Frontal cortex (tissue), 4 donors: ENCODE measurements at places on chromosomes 6 and 20. TPM values are rescaled to one million over a fixed set of nuclear protein-coding genes. Genes with fewer than 3 reads are reported as not detected.

Gene SLC17A3
- total RNA-seq = not detected

Gene HLA-DMA
- total RNA-seq = 0.82 TPM

Gene LPA
- 1.2 TPM for total RNA-seq

Gene ROS1
- not detected for total RNA-seq

Gene OPN5
- total RNA-seq = not detected

Gene HTR1E
- total RNA-seq = under 0.01 TPM

Gene SLCO4A1
- 1.6 TPM for total RNA-seq

Gene SIRPA
- 6.1 TPM for total RNA-seq

Gene KCNG1
- 22.4 TPM for total RNA-seq

Gene WTAP
- 131 TPM for total RNA-seq

Gene CD24
- 1,434 TPM for total RNA-seq

- no peak for DNase-seq
Measured at GRCh38 chr6:55445648-55446204, 118.5 kb downstream of the GFRAL start.

GRCh38 chr6:45265246-45265645 is 62.9 kb upstream of the RUNX2 start:
- no peak for DNase-seq

GRCh38 chr20:10388597-10388996 is 45.4 kb downstream of the MKKS start:
- DNase-seq = no peak

DNA sequence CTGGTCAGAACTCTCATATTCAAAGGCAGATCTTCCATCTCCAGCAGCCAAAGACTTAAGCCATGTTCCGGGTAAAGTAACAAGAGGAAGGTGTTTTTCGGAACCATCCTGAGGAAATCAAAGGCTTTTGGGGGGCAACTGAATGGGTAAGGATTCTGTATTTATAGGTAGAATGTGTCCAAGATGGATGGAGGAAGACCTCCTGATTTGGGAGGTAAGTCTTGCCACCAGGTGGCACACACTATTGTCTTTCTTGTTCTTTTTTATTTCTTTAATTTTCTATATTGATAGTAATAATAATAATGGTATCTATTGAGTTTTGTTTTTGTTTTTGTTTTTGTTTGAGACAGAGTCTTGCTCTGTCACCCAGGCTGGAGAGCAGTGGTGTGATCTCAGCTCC is 53.0 kb upstream of the UBR2 start:
- no peak for DNase-seq

- DNase-seq = no peak
Measured at GRCh38 chr20:59165891-59166709, 2.5 kb downstream of the ZNF831 start.

DNA sequence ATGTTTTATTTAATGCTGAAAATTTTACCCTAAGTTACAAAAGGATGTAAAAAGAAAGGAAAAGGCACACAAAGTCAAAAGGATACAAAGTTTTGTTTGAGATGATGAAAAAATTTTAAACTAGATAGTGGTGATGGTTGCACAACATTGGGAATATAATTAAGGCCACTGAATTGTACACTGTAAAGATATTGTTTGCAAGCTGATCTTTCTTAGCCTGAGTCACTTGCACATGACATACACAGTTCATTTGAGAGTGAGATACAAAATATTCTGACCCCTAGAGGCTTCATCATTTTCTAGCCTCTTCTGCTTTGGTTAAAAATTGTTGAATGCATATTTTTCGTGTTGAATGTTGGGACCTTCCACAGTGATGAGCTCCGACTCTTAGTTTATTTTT is 462.6 kb downstream of the HDGFL1 start:
- no peak for DNase-seq

- DNase-seq = peak; percentile 4
Measured at GRCh38 chr6:97437087-97437486, 154.1 kb upstream of the MMS22L start.

GRCh38 chr6:166747644-166748595 is 120.9 kb upstream of the RPS6KA2 start:
- no peak for DNase-seq

GRCh38 chr20:59013031-59013951 is 5.9 kb upstream of the TUBB1 start:
- no peak for DNase-seq

GRCh38 chr20:21302664-21303060 is 469 bp upstream of the XRN2 start:
- no peak for DNase-seq

DNA sequence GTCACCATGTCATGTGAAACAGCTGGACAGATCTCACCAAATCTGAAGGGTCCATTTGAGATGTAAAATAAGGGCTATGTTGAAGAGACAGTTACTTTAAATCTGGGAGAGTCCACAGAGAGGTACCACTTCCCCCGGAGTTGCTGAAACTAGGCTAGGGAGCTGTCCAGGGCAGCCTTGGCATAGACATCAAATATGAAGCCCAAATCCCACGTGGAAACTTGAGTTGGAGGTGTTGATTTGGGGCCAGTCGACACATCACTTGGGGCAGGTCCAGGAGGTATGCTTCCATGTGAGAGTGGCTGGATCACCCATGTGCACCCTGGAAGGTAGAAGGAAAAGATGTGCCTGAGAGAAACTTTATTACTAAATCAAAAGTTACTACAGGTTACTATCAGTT is 12.0 kb upstream of the SERPINB9 start:
- no peak for DNase-seq

DNA sequence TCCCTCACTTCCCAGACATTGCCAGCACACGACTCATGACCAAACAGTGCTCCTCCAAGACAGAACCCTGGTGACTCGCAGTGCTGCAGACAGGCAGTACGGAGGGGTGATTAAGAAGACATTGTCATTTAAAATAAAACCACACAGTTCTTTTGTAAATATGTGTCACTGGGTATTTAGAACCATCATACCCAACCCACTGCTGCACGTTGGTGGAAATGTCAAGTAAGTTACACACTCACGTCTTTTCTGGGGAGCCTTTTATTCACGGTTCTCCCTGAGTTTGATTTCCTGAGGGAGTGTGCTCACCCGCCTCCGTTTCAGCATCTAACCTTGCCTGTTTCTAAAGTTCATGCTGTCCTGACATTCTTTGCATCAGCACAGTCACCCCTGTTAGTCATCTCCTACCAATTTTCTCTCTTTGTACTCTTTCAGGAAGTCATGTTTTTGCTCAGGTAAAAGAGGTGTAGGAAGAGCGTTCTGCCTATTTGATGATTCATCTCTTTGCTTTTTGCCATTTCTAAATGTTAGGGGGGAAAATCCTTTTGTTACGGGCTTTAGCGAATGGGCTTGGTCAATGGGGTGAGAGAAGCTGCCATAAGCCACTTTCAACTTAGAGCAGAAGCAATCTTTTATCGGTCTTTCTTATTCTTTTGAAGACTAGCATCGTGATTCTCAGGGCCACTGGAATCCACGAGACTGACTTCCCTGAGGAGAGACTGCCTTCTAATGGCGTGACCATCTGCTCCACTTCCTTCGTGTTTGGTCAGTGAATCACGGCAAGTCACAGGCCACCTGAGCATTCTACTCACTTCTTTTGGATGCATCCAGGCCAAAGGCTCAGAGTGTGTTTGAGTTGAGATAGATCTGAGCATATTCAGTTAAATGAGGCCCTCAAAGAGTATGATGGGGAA is 512.8 kb upstream of the JARID2 start:
- no peak for DNase-seq

GRCh38 chr20:11769825-11770224 is 147.9 kb upstream of the BTBD3 start:
- DNase-seq = no peak

- DNase-seq = no peak
Measured at GRCh38 chr6:124056407-124057334, 253.0 kb downstream of the NKAIN2 start.

- no peak for DNase-seq
Measured at GRCh38 chr6:129073691-129074395, 190.9 kb downstream of the LAMA2 start.

GRCh38 chr20:45919542-45920399 is 7.8 kb upstream of the PLTP start:
- no peak for DNase-seq

GRCh38 chr6:137223370-137224131 is 4.4 kb upstream of the IFNGR1 start:
- no peak for DNase-seq

DNA sequence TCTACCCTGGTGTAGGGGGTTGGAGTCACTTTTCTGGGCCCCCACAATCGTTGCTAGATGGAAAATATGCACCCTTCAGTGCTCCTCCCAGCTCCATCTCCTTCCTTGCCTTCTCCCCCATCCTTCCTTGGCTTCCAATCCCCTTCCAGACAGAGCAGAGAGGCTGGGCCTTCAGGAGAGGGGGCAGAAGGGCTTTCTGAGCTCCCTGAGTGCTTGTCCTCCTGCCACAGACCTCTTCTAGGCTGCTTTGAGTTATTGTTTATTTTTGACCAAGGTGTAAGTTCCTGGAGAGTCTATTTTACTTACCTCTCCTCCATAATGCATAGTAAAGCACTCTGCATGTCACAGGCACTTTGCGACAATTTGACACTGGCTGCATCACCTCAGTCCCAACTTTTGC is 96.4 kb upstream of the CNKSR3 start:
- DNase-seq = no peak

GRCh38 chr20:34829191-34829590 is 3.7 kb upstream of the NCOA6 start:
- no peak for DNase-seq

DNA sequence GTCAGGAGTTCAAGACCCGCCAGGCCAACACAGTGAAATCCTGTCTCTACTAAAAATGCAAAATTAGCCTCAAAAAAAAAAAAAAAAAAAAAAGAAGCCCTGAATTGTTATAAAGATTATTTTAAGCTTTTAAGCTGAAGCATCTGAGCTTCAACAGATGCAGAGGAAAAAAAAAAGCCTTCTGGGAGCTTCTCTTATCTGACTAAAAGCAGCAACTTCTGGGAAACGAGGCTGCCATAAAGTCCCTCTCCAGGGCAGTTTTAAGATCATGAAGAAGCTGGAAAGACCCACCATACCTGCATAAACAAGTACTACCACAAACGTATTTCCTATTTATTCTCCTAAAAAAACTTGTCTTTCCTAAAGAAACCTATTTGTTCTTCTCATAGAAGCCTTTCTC is 3.6 kb downstream of the SERINC3 start:
- DNase-seq = no peak

GRCh38 chr6:149899486-149899885 is 1.6 kb upstream of the RAET1E start:
- no peak for DNase-seq

GRCh38 chr6:56756791-56757587 is 114.3 kb upstream of the DST start:
- no peak for DNase-seq

- no peak for DNase-seq
Measured at GRCh38 chr20:1718604-1719384, 61.2 kb upstream of the SIRPG start.

GRCh38 chr20:41446456-41446855 is 79.8 kb upstream of the EMILIN3 start:
- no peak for DNase-seq
